ENCODE measurements at places on chromosomes 1 and 21. TPM values are rescaled to one million over a fixed set of nuclear protein-coding genes. Genes with fewer than 3 reads are reported as not detected.

DNA sequence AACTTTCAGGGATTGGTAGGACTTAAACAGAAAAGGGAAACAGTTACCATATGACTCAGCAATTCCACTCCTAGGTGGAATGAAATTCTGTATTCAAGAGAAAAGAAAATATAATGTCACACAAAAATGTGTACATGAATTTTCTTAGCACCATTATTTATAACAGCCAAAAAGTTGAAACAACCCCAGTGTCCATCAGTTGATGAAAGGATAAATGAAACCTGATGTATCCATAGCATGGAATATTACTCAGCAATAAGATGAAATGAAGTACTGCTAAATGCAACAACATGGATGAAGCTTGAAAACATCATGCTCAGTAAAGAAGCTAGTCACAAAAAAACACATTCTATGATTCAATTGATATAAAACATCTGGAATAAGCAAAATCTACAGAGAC is 15.5 kb downstream of the EEIG2 start:
- no peak overlapping the region for H3K4me3 ChIP-seq
- H3K27ac ChIP-seq = no peak overlapping the region
- no peak for DNase-seq
- H3K36me3 ChIP-seq = peaks cover 5% of the 10 kb centered on the region
- no peaks in the 10 kb centered on the region for H3K4me1 ChIP-seq

- no peak for DNase-seq
- no peaks in the 10 kb centered on the region for H3K4me1 ChIP-seq
- H3K36me3 ChIP-seq = no peaks in the 10 kb centered on the region
- no peak overlapping the region for H3K27ac ChIP-seq
- no peak overlapping the region for H3K4me3 ChIP-seq
Measured at GRCh38 chr1:30572192-30572591, 151.2 kb downstream of the MATN1 start.

DNA sequence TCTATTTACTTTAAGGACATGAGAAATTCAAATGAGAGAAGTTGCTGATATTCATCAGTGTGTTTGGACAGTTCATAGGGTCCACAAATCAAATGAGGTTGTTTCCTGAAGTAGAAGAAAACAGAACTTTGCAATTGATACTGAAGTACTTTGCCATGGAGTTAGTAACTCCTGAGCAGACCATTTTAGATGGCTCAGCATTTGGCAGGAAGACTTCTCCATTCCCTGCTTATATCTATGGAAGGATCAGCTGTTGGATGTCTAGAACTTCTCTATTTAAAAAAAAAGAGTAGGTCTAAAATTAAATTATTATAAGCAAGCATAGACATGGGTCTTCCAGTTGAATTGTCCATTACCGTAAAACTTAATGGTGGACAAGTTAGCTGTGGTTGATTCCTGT is 5.1 kb downstream of the TMEM167B start:
- no peak overlapping the region for H3K4me3 ChIP-seq
- H3K27me3 ChIP-seq = no peaks in the 10 kb centered on the region
- H3K36me3 ChIP-seq = peaks cover 23% of the 10 kb centered on the region
- no peak overlapping the region for H3K27ac ChIP-seq
- no peak for DNase-seq

Gene DAP3
- 112 TPM for total RNA-seq

Gene DDOST
- 276 TPM for total RNA-seq

All from endodermal cell (in vitro differentiated cells).